ENCODE measurements at places on chromosomes 13 and 19. TPM values are rescaled to one million over a fixed set of nuclear protein-coding genes. Genes with fewer than 3 reads are reported as not detected.
A peak's percentile ranks its signal among the peaks of the same experiment; 100 is the strongest.

PRR22 gene
- 1.6 TPM for total RNA-seq

ZNF799 gene
- 3.4 TPM for total RNA-seq

- no peak for DNase-seq
Measured at GRCh38 chr19:2041433-2041682, 9.7 kb downstream of the MKNK2 start.

MAST3 gene
- total RNA-seq = 6.9 TPM

NRTN gene
- 31.6 TPM for total RNA-seq

DNA sequence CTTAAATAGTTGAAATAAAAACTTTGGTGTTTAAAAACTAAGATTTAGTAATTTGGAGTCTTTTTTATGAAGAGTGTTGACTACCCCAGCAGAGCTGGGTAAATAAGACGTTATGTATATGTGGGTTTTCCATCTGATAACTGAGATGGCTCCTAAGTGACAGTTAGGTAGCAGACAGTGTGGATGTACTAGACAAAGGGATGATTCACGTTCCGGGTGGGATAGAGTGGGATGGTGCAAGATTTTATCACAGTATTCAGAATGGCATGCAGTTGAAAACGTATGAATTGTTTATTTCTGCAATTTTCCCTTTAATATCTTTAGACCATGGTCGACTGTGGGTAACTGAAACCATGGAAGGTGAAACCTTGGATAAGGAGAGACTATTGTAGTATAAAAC, 50.4 kb downstream of the NAA16 start:
- DNase-seq = no peak

PTBP1 gene
- 67.5 TPM for total RNA-seq

DNA sequence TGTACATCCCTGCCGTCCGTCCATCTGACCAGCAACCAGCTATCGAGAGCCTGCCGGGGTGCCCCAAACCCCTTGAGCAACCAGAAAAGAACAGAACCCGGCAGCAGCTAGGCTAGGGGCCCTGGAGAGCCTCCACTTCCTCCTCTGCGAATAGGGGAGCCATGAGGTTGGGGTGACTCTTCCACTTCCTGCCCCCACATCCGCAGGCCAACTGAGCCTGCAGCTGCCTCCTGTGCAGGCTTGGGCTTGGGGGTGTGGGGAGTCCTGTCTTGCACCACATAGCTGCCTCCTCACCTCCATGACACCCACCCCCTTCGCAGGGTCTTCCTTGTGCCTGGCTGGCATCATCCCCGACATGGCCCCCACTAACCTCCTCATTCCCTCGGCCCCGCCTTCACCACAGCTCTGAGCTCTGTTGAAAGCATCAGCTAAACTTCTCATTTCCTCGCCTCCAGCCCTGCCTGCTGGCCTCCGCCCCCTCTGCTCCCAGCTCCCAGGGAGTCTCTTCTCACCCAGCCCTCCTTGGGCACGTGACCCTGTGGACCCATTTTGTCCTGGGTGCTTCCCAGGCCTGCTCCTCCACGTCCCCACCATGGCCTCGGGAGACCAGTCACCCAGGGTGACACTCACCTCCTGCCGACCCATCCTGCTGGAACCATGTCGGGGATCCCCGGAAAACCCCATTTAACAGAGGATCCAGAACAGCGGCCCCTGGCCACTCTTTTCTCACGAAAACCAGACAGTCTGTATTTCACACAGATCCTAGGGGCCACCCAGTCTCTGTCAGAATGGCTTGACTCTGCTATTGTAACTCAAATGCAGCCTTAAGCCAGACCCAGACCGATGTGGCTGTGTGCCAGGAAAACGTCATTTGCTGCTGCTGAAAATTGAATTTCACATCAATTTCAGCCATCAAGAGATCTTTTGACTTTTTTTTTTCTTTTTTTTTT, 50.4 kb downstream of the MYO9B start:
- peak; percentile 86 for DNase-seq

GRCh38 chr13:106466691-106467426, 68.6 kb downstream of the EFNB2 start:
- no peak for DNase-seq

GRCh38 chr13:73142071-73142470, 83.3 kb downstream of the KLF5 start:
- DNase-seq = no peak

- DNase-seq = no peak
Measured at GRCh38 chr13:63999614-64000305, 2584.1 kb upstream of the PCDH20 start.

- DNase-seq = peak; percentile 71
Measured at GRCh38 chr13:48511621-48512230, 21.2 kb downstream of the RCBTB2 start.

MYH14 gene
- total RNA-seq = 92.9 TPM

GRCh38 chr19:31718032-31718431, 368.8 kb upstream of the TSHZ3 start:
- no peak for DNase-seq

GRCh38 chr19:18306888-18307260, 16.0 kb downstream of the LSM4 start:
- DNase-seq = peak; percentile 72

ZNF492 gene
- 0.22 TPM for total RNA-seq

RFX1 gene
- total RNA-seq = 11.5 TPM

DNA sequence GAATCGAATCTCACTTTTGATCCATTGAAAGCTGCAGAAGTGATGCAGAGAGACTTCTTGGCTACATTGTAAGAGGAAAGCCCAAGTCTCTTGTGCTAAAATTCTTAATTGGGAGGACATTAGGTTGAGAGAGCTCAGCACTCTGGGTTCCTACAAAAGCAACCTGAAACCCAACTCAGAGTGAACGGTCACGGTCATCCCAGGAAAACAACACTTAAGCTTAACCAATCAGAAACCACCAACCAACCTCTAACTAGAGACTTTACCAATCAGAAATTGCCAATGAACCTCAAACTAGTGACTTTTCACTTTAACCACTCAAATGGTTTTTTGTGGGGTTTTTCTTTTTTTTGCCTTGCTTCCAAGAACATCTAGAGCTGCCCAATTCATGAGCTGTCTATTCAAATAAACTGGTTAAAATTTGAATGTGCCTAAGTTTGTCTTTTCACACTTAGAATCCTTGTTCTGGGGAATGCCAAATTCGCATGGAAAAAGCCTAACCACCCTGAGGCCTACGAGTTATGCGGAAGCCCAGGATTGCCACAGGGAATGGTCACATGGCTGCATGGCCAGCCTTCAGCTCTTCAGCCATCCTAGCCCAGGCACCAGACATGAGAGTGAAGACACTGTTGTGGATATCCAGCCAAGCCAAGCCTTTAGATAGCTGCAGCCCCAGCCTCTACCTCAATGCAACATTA, 17.8 kb upstream of the CLN5 start:
- no peak for DNase-seq

DNA sequence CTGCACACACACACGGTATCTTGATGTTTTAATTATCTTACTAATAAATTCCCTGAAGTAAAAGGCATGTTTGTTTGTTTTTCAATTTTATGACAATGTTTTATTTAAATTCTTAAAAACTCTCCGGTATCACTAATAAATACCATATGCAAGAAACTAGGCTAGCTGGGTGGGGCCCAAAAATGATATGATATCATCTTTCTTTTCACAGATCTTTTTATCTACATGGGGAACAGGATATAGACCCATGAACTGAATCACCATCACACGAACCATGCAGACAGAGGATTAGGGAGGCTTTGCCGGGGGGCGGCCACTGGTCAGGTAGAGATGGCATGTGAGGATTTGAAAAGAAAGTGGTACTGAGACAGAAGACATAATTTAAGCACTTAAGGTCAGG, 266.4 kb downstream of the ENOX1 start:
- no peak for DNase-seq

DNA sequence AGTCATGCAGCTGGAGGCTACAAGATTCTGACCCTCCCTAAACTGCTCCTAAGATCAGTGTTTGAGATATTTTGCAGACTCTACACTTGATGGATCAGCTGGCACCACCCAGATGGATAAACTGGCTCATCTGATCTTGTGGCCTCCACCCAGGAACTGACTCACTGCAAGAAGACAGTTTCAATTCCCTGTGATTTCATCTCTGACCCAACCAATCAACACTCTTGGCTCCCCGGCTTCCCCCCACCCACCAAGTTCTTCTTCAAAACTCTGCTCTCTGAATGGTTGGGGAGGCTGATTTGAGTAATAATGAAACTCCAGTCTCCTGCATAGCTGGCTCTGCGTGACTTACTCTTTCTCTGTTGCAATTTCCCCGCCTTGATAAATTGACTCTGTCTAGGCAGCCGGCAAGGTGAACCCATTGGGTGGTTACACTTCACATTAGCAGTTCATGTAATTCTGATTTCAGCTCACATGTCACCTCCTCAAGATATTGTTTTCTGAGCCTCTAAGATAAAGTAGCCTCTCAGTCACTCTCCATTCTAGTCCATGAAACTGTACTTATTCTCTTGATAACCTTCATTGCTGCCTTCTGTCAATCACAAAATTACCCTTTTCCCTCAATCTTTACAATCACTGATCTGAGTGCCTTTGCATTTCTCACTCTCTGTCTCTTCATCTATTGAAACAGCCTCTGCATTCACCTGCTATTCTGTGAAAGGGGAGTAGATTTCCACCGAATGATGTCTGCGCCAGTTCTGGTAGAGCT, 9.9 kb upstream of the FPR3 start:
- peak; percentile 75 for DNase-seq

ZNF709 gene
- total RNA-seq = 1.9 TPM

TOMM40 gene
- 51.4 TPM for total RNA-seq

DNA sequence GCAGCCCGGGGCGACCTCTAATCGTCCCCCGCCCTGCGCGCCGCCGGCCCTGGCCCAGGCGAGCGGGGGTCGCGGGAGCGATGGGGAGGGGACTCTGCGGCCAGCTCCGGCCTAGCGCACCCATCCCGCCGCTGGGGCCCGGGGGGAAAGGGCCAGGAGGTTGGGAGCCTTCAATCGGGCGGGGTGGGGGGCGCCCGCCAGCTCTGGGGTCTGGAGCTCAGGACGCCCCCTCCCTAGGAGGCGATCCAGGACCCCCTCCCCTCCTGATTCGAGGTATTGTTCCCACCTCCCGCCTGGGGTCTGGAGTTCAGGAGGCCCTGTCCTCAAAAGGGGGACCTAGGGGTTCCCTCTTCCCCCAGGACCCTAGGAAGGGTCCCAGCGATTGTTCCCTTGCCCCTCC, 430 bp downstream of the ZNF358 start:
- DNase-seq = peak; percentile 74

GRCh38 chr19:13100841-13101589, 1.6 kb downstream of the LYL1 start:
- no peak for DNase-seq

DNA sequence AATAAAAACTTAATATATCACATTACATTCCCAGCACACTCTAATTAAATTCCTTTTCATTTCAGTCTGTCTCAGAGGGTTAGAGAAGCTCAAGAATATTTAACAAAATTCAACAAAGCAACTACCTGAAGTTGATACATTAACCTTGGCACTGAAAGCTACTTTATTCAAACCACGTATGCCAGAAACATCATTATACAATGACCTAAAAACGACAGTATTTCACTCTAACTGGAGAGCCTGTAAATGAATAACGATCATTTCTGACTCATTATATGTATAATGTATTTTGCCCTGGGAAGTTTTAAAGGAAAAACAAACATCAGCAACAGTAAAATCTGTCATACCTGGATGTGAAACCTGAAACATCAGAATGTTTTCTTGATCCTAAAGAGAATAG, 270.1 kb downstream of the SLITRK5 start:
- DNase-seq = no peak

TUBA3C gene
- not detected for total RNA-seq

- no peak for DNase-seq
Measured at GRCh38 chr19:5767949-5768348, 16.6 kb downstream of the PRR22 start.

ZNF534 gene
- total RNA-seq = 0.50 TPM

GRCh38 chr13:93388701-93389100, 162.1 kb downstream of the GPC6 start:
- DNase-seq = no peak

C19orf73 gene
- total RNA-seq = 1.2 TPM

OR7C1 gene
- total RNA-seq = not detected

PCDH20 gene
- 9.4 TPM for total RNA-seq

DNA sequence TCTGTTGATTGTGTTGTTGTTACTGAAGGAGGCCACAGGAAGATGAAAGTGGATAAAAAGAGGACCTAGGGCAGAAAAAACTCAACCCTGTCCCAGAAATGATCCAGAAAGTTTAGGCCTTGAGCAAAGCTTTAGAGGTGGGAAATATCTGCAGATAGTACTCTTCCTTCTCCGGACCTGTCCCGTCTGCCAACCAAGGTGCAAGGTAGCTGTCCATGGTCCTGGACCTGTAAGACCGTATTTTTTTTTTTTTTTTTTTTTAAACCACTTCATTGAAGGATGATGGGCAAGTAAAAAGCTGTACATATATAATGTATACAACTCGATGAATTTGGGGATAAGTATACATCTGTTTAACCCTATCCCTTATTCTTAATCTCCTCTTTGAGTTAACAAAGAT, 225.9 kb downstream of the OLFM4 start:
- DNase-seq = no peak

DNA sequence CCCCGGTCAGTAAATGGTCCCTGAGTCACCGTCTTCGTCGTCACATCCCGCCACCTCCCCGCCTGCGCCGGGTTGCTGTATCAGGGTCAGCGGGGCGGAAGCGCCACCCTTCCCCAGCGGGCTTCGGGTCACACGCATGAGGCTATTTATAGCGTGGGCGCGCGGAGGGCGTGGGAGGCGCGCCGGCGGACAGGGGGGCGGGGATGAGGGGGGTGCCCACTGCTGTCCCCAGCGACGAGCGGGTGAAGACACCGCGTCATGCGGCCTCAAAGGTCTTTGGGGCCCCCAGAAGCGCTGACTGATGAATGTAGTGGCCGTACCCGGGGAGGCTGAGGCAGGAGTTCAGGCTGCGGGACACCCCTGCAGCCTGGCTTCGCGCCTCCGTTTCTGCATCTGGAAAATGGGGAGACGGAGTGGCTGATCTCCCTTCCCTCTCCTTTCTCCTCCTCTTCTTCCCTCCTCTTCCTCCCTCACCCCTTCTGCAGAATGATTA, 7.9 kb downstream of the UNC13A start:
- peak; percentile 91 for DNase-seq

MADCAM1 gene
- total RNA-seq = 0.28 TPM

DNA sequence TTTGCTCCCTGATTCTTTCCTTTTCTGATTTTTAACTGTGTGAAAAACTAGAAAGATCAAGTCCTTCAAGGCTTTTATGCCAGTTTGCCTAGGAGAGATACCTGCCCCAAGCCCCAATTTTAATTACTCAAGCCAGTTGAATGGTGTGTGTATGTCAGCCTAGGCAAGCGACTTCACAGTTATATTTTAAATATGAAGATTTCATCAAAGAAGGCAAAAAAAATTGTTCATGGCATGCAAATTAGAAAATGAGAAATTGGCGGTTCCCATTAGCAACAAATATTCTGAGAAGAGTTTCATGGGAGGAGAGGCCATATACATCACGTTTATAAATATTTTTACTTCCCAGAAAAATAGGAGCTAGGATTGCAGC, 167.6 kb downstream of the SLC7A1 start:
- no peak for DNase-seq

LILRB1 gene
- 2.7 TPM for total RNA-seq

GRCh38 chr13:58165617-58166016, 534.1 kb downstream of the PCDH17 start:
- DNase-seq = no peak

GRCh38 chr19:677201-677600, 1.0 kb downstream of the FSTL3 start:
- DNase-seq = peak; percentile 91

Measured in right cardiac atrium (tissue), 5 donors.